ENCODE measurements at places on chromosomes 6 and 20.

- DNase-seq, result peak; percentile 74
These were observed 771 bp downstream of the ARFRP1 start for GRCh38 chr20:63706852-63707557.

GRCh38 chr20:64067733-64068307, 4.8 kb downstream of the TCEA2 start:
- DNase-seq, result no peak

DNA sequence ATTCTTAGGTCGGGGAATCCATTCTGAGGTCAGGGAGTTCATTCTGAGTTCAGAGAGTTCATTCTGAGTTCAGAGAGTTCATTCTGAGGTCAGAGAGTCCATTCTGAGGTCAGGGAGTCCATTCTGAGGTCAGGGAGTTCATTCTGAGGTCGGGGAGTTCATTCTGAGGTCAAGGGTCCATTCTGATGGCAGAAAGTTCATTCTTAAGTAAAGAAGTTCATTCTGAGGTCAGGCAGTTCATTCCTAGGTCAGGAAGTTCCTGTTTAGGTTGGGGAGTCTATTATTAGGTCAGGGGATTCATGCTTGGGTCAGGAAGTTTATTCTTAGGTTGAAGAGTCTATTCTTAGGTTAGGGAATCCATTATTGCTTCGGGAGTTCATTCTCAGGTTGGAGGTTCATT, 16.5 kb upstream of the NXT1 start:
- no peak for DNase-seq

DNA sequence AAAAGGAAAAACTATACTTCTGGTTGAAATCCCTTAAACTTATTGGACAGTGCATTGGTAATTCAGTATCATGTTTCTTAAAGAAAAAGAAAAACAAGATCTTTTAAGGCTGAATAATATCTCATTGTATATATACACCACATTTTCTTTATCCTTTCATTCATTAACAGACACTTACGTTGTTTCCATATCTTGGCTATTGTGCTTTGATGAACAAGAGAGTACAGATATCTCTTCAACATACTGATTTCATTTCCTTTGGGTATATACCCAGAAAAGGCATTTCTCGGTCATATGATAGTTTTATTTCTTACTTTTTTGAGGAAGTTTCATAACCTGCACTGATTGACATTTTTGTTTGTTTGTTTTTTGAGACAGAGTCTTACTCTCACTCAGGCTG, 281.5 kb downstream of the SLC35F1 start:
- DNase-seq, result no peak

GRCh38 chr6:151539506-151540268, 45.9 kb downstream of the CCDC170 start:
- no peak for DNase-seq

DNA sequence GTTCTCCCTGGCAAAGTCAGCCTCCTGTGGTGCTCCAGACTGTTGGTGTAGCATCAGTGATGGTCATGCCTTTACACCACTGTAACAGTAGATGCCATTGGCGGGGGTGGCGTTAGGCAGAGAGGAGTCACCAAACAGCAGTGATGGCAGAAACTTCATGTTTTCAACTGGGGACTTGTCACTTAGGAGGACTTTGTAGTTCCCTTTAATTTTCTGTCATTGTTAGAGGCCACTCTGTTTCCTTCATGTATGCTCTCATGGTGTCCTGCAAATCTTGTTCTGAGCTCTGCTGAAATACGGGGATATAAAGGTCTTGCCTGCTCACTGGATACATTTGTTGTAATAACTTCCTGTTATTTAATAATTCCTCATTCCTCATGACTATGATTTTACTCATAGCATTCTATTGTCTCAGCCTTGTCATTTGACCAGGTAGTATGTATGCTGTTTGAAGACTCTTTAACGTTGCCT, 4.6 kb downstream of the MAP3K4 start:
- peak; percentile 64 for DNase-seq

DNA sequence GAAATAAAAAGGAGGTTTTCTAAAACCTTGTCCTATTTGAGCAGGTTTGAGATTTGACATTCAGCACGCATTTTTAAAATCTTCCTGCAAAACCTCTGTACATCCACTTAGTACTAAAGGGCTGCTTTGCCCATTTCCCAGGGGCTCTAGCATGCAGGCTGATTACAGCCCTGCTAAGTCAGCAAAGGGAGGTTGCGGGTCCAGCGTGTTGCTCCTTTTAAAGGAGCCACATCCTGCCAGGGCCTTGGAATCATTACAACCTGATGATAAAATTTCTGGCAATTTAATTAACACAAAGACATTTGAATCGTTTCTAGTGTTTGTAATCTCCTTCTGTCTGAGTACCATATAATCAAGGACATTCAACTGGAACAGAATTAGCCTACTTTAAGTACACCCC, 455.1 kb upstream of the CITED2 start:
- no peak for DNase-seq

- no peak for DNase-seq
These were observed 15.0 kb downstream of the JPH2 start for GRCh38 chr20:44171775-44172571.

- DNase-seq, result no peak
These were observed 317.2 kb upstream of the ID4 start for GRCh38 chr6:19519941-19520340.

DNA sequence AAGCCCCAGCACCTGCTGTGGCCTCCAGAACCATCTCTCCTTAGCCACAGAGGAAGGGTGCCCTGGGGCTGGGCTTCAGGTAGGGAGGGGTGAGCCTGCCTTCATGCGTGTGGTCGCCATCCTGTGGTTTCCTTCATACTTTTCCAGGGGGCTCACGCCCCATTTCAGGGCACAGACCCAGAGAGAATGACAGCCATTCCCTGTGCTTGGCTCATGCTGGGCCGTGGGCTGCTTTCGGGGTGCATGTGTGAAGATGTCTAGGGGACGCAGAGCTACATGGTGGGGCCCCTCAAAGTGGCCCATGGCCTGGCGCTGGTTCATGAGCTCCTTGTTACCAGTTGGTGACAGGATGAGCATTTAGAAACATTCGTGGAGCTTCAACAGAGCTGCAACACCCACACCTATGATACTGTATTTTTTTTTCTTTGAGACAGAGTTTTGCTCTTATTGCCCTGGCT, 190.3 kb upstream of the SLC24A3 start:
- no peak for DNase-seq

- DNase-seq, result no peak
These were observed 206.9 kb downstream of the LRFN2 start for GRCh38 chr6:40380271-40380670.

DNA sequence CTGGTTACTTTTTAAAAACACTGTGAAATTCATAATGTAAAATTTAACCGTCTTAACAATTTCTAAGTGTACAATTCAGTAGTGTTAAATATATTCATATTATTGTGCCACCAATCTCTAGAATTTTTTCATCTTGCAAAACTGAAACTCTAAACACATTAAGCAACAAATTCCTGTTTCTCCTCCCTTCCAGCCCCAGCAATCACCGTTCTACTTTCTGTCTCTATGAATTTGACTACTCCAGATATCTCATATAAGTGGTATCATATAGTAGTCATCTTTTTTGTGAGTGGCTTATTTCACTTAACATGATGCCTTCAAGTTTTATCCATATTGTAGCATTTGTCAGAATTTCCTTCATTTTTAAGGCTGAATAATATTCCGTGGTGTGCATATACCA, 44.7 kb downstream of the RSPH3 start:
- no peak for DNase-seq

GRCh38 chr6:161115468-161115867, 123.9 kb downstream of the MAP3K4 start:
- DNase-seq, result no peak

- no peak for DNase-seq
These were observed 112.9 kb upstream of the TOP1 start for GRCh38 chr20:40915756-40916155.

DNA sequence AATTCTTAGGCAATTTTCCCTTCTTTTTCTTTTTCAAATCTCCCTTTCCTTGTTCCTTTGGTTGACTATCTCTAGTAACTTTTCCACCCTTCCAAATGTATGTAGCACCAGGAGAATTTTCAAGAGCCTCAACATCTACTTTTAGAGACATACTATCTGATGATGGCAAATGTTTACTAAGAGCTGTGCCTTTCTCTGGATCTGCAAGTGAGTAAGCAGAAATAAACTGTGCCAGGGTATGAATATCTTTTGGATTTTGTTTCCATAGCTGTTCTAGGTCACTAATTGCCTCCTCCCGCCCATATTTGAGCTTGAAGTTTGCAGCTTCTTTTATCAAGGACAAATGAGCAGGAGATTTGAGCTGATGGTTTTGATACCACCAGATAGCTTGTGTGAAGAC, 69.5 kb downstream of the GTF2H5 start:
- no peak for DNase-seq

DNA sequence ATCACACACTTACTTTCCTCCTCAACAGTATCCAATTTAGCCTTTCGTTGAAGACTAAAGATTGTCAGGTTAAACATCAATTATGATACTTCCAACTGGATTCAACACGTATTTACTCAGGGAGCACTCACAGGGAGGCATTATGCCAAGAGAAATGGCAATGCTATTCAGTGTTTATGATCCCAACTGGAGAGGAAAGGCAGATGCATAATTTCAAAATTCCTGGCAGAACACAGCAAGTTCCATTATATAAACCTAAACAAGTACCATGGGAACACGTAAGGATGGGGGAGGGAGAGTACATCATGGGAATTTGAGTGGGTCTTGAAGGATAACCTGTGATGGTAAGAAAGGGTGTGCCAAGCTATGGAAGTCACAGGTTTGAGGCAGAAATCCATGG, 112.7 kb downstream of the ISM1 start:
- DNase-seq, result no peak

- no peak for DNase-seq
These were observed 35.7 kb upstream of the POPDC3 start for GRCh38 chr6:105215506-105215905.

DNA sequence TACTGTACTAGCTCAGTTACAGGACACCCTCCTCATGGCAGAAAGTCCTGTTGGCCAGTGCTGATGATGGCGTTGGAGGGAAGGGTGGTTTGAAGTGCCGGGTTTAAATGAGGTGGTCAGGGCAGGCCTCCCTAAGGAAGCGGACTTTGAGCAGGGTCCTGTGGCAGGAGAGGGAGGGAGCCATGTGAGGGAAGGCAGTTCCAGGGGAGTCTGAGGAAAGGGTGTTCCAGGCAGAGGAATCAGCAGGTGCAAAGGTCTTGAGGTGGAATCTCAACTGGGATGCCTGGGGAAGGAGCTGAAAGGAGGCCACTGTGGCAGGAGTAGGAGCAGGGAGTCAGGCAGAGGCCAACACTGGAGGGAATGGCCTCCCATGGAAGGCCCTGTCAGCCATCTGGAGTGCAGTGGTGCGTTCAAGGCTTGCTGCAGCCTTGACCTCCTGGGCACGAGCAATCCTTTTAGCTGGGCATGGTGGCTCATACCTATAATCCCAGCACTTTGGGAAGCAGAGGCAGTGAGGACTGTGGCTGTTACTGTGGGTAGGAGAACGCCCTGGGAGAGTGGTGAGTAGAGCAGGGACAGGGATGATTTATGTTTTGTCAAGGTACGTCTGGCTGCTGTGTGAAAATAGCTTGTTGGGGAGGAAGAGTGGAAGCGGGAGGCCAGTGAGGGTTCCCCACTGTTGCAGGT, 26.2 kb downstream of the VSTM2L start:
- DNase-seq, result no peak

GRCh38 chr20:51042064-51042463, 19.2 kb upstream of the KCNG1 start:
- no peak for DNase-seq

DNA sequence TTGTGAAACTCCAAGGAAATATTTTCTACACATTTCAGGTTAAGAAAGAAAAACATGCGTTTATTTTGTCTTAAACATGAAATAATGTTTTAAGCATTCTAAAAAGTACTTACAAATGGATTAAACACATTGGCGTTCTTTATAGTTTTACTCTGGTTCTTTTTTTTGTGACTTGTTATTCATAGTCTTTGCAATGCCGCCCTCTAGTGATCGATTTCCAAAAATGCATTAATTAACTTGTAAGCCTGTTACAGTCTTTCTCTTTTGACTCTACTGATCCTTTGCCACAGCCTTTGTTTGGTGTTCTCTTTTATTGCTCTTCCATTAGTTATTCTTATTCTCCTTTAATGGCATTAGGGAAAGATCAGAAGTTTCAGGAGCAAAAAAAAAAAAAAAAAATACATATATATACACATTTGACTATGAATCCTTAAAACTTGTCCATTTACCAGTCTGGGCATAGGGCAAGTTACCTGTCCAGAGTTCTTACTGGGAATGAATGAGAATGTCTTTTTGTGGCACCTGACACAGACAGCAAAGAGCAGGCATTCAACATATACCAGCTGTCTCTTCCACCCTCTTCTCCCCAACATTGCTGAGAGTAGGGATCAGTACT, 59.9 kb downstream of the MACROD2 start:
- peak; percentile 18 for DNase-seq
